Stimulated activated CD4-positive, alpha-beta T cell treated with anti-CD3 and anti-CD28 coated beads, Interleukin-4, amount 100 ng/mL, for 48 hours (primary cell): ENCODE measurements at places on chromosomes 7 and 10.

- DNase-seq = no peak
Observed at GRCh38 chr7:116542618-116543017, 17.8 kb downstream of the CAV1 start.

DNA sequence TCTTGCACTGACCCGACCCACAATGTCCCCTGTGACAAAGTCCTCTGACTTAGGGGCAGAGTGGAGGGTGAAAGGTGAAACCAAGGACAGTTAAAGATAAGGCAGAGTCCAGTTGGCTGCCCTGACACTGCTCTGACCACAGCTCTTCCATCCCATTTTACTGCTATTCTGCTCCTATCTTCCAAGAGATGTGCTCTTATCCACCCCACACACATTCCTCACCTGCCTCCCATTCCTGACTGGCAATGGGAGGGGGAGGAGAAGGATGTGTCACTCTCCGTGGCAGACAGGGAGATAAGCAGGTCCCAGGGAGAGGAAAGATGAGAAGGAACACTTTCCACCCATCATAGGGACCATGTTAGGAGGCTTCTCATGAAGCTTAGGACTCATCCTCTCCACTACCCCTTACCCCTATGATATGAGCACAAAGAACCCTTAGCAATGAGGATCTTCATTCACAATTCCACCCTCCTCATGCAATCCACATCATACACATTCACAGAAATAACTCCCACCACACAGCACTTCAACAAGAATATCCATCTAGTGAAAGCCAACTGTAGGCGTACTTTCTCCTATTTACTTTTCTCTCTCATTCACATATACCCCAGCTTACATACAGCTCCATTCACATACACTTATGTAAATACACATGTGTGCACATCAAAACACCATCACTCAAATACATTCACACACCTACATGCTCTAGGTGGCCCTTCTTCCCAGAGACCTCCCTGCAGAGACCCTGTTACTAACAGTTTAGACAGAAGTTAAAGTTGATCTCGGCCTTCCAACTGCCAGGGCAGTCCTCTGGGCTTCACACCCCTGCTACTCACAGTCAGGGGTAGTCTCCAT lies 6.6 kb downstream of the SYNPO2L start:
- no peak for DNase-seq

- DNase-seq = no peak
Observed at GRCh38 chr7:43944286-43944685, 18.1 kb downstream of the UBE2D4 start.

DNA sequence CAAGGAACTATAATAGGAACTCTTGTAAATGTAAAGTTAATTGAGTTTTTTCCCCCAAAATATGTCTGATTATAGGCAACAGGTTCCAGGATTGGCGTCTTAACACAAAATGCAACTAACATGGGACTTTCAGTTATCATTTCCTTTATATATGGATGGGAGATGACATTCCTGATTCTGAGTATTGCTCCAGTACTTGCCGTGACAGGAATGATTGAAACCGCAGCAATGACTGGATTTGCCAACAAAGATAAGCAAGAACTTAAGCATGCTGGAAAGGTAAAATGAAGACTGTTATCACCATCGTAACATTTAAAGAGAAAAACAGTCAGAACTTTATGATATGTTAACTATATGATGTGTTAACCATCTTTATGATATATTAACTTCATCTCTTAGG lies 63.7 kb downstream of the SP8 start:
- DNase-seq = no peak

DNA sequence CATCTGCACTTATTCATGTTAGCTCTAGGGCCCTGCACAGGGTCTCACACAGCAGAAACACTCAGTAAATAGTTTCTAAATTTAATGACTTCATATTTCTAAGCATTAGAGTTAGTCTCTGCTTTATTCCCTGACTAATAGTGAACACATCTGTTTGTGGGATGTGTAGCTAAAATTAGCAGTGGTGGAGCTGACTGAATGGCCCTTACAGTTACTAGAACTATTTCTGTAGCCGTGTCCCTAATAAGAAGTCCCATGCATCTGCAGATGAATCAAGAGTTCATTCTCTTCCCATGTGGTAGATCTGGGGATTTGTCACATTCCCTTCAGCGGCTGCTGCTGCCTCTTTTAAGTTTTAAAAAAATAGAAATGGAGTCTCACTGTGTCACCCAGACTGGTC lies 11.7 kb downstream of the MAP3K8 start:
- no peak for DNase-seq

DNA sequence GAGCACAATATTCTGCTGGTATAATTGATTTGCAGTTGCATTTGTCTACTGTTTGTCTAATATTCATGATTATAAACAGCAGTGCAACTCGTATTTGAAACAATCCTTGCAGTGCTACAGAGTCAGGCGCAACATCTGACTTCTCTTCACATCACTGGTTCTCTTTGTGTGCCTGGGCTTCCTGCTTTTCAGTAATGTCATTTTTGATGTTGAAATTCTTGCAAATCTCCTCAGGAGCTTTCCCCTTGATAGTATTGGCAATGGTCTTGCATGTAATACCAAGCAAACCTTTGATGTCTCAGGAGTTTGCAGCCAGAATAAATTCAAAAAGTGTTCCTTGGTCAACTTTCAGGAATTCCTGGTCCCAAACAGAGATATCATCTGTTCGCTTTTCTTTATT lies 20.2 kb downstream of the HPS6 start:
- DNase-seq = no peak

DNA sequence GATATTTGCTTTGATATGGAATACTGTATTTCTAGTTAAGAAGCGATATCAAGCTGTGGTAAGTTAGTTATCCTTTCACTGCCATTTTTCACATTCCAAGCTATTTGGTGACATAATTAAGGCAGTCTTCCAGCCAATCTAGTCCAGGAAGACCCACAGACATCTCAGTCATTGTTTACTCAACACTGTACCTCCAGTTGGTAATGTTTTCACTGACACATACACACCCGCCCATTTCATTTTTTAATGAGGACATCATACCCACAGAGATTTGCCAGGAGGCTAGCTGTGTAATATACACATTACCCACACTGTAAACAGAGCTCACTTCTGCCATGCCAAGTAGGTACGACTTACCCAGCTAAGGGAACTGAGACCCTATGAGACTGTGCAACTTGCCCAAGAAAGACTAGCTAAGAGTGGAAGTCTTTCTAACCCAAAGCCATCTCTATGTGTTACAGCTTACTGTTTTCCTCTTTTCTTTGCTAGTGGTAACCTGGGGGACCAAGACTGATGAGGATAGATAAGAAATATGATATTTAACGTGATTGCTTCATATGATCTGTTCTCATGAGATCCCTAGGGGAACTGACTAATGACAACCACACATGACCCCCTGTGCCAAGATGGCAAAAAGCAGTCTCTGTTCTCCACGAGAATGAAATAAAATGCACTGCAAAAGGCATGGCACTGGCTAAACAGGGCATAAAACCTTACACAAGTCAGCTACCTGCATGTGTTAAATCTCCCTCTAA lies 179.0 kb downstream of the DGKI start:
- DNase-seq = no peak

DNA sequence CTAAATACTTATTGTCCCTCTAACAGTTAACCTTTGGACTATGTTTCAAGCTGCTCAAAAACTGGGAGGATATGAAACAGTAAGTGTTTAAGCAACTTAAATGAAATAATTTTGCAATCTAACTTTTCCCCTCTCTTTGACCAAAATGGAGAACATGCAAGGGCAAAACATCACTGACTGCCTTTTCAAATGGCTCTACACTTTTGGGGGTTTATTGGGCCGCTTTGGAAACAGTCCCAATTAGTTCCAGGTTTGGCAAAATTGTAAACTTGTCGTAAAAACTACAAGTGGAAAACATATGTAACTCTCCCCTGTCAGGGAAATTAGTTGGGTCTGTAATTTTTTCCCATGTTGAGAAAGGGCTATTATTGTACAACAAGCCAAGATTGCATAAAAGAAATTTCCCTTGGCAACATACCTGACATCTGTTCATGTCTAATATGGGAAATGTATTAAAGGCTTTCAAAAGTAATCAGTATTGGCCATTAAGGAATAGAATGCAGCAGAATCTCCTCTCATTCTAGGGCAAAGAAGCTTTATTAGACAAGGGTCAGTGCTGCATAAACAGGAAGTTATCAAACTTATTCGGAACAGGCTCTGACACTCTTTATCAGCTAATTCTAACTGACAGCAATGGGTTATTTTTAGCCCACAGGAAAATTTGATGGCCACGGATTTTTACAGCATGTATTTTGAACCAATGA lies 157.9 kb downstream of the ARID5B start:
- no peak for DNase-seq

GRCh38 chr7:36526863-36527548 lies 137.3 kb downstream of the ANLN start:
- DNase-seq = no peak

DNA sequence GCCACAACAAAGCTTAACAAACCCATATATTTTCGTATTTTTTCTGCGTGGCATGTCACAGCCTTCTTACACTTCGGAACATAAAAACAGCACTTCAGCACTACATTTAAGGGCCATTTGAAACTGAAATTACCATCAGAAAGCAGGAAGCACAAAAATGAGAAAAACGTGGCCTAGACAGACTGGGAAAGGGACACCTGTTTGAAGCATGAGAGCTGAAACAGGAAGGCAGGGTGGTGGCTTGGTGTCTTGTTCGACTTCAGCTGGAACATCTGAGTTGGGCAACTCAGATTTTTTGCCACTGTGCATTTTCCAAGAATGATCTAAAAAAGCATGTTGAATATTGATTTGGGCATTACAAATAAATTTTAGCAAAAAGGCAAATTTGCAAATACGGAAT lies 243.2 kb downstream of the ELMO1 start:
- no peak for DNase-seq

GRCh38 chr7:137958470-137959431 lies 43.1 kb downstream of the CREB3L2 start:
- no peak for DNase-seq

DNA sequence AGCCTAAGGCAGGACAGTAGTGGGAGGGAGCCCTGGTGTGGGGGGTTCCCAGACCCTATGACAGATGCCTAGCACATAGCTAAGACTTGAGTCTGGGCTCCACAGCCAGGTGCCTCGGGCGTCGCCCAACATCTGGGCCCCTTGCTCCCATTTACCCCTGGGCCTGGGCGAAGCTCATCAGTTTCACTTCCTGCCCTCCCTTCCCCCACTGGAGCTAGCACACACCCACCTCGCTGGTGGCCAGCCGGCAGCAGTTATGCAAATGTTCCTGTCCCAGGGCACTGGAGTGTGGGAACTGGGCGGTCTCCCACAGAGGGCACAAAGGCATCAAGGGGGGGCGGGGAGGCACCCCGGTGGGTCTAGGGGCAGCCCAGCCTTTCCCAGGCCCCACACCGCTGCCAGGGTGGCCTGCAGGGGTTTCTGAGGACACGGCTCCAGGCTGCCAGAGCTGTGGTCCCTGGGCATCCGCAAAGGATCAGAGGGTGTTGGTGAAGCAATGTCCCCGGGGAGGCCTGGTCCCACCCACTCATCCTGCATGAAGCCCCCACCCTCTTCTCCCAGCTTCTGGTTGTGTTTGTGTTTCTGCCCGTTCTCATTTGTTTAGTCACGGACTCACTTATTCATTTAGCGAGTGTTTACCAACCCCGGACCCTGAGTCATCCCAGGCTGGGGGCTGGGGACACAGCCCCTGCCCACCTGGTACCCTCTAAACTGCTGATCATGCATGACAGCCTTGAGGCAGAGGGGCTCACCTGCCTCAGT lies 20.4 kb downstream of the SH2B2 start:
- no peak for DNase-seq

- no peak for DNase-seq
Observed at GRCh38 chr10:13847201-13847631, 260.5 kb downstream of the PRPF18 start.

DNA sequence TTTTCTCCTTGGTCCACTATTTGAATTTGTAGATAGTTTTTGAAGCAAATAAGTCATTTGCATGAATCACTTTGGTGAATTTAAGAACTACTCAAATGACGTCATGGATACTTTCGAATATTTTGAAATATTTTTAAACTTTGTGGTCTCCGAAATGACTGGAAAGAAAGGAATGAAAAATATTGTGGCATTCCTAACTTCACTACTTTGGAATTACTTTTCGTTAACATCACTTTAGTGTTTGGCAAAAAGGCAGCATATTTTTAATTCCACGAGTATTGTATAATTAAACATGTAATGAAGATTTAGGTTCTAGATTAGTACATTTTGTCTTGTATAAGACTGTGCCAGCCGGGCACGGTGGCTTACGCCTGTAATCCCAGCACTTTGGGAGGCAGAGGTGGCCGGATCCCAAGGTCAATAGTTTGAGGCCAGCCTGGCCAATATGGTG lies 35.3 kb upstream of the ZRANB1 start:
- no peak for DNase-seq

DNA sequence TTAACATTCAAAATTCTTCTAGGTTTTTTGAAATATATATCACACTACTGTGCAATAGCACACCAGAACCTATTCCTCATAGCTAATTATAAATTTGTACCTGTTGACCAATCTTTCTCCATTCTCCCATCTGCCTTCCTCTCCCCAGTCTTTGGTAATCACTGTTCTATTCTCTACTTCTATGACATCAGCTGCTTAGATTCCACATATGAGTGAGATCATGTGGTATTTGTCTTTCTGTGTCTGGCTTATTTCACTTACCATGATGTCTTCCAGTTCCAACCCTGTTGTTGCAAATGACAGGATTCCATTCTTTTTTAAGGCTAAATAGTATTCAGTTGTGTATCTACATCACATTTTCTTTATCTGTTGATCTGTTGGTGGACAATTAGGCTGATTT lies 54.4 kb upstream of the CCDC6 start:
- DNase-seq = no peak

DNA sequence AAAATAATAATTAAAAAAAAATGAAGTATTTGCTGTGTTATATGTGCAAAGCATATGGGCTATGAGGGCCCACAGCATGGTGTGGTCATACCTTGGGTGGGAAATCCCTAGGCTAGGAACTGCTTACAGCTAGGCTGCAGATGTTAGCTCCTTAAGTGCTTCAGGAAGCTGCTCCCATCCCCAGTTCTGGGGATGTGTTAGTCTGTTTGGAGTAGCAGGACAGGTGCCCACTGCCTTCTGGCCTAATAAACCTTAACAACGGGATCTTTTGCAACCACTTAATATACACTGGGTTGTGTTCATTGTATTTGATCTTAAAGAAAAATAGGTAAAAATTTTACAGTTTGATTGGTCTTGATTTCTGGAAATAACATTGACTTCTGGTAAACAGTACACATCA lies 46.3 kb downstream of the HK1 start:
- no peak for DNase-seq

DNA sequence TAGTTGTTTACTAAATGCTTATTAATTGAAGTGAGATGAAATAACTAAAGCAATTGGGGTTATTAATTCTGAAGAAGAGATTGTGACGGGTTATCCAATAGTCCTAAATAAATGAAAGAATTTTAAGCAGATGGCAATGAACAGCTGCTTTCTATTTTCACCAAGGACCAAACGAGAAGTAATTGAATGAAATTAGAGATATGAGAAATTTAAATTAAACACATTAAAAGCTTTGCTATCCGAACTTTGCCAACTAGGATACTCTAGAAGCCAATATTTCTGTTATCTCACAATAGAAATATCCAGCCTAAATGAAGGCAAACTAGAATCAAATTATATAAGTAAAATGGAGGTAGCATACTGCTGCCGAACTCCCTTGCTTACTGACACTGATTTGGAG lies 103.2 kb downstream of the GPR37 start:
- DNase-seq = no peak

- no peak for DNase-seq
Observed at GRCh38 chr7:95592570-95592969, 3.7 kb downstream of the PDK4 start.
